ENCODE measurements at places on chromosomes 12 and 14.
A peak's percentile ranks its signal among the peaks of the same experiment; 100 is the strongest.

DNA sequence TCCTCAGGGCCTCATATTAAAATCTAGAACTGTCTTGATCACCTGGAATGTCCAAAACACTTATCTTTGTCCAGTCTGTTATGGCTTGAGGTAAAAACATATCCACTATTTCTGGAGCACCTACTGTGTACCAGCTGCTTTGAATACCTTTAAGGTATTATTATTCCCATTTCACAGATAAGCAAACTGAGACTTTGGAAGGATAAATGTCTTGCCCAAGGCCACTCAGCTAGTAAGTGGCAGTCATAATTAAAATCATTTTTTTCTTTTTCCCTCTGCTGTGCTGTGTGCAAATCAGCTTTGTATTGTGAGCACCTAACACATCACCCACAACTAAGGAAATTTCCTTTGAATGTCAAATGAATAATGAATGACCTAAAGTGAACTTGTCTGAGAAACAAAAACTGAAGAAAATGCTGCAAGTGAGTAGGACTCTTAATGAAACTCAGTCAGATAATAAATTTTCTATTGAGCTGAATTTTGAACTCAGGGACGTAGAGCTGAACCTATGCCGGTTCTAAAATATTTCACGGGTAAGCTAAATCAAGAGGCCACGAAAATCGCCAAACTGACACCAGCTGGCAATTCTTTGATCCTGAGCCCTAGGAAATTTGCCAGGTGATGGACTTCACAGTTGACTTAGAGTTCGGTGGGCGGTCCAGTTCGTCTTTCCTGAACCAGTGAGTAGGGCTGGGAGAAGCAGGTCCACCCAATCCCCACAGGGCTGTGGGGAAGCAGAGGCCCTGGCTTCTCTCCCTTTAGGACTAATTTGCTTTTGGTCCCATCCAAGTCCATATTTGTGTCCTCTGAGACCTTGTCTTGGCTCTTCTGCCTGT lies 159.7 kb upstream of the PWP1 start:
- no peak for DNase-seq

DNA sequence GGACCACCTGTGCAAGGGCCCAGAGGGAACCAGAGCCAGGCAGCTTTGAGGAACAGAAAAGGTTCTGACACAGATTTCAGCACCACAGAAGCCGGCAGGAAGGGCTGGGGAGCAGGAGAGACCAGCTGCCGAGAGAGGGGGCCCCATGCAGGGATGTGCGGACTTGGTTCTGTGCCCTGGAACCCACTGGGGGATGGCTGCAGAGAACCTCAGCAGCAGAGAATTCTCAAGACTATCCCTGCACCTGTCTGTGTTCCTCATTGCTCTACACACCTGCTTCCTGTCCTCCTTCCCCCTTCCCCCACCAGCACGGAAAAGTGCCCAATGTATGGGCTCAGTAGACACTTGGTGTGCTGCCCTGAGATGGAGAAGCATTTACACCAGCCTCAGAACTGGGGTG lies 3.2 kb downstream of the SERPINA9 start:
- no peak for DNase-seq

- DNase-seq: no peak
These were observed 155.5 kb downstream of the ZFP36L1 start for GRCh38 chr14:68637106-68638021.

DNA sequence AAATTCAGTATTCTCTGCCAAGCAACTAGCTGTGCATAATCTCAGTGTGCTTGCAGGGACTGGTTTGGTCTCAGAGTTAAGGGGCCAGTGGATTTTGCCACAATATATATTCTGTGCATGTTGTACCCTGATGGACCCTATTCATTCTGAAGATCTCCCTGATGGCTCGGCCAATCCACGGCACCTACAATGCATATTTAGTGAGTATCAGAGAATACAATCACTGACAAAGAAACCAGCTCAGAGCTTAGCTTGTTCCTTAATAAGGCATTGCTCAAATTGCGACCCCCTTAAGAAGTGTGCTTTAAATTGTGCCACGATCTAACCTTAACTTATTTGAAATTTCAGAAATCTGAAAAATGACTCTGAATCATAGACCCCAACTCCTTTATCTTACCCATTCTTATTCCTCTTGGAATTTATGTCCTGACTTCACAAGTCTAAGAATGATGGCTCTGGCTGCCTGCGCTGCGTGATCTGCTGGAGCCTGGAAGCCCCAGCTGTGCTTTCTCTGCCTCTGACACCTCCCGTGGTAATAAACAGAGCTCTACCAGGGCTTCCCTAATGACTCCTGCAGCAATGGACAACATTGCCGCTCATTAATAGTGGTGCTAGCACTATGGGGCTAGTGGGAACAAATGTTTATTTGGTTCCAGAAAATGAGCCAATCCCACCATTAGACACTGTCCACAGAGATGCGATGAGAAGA lies 9.0 kb upstream of the DCAF4 start:
- DNase-seq: no peak

DNA sequence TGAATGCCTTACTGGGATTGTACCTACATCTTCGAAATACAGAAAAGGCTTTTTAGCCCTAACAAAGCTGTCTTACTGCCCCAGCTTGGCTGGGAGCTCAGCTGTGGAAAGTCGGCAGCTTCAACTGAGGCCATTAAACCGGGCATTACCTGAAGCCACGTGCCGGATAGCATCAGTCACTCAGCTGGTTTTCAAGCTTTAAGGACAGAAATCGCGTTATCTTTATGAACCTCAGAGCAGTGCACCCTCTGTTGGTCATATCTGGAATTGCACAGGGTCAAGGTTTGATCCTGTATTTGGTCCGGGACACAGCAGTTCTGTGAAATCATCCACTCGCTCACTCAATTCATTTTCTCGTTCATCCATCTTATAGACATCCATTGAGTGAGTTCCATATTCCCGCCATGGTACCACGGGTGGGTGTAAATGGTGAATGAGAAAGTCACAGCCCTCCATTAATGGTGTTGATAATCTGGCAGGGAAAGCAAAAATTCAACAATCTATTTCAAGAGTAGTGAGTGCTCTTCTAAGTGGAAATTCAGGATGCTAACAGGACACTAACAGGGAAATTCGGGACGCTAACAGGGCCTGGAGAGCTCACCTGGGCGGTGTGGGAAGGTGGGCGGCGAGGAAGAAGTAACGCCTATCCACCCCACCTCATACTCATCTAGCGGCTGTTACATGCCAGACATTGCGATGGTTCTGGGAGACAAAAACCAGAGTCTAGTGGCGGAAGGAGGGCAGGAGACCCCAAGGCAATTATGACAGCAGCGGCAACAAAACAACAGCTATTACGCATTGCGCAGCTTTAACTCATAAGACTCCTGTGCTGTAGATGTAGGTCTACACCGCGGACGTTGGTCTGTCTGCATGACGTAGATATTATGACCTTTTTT lies 60.6 kb upstream of the TCL1A start:
- DNase-seq: peak; percentile 8

DNA sequence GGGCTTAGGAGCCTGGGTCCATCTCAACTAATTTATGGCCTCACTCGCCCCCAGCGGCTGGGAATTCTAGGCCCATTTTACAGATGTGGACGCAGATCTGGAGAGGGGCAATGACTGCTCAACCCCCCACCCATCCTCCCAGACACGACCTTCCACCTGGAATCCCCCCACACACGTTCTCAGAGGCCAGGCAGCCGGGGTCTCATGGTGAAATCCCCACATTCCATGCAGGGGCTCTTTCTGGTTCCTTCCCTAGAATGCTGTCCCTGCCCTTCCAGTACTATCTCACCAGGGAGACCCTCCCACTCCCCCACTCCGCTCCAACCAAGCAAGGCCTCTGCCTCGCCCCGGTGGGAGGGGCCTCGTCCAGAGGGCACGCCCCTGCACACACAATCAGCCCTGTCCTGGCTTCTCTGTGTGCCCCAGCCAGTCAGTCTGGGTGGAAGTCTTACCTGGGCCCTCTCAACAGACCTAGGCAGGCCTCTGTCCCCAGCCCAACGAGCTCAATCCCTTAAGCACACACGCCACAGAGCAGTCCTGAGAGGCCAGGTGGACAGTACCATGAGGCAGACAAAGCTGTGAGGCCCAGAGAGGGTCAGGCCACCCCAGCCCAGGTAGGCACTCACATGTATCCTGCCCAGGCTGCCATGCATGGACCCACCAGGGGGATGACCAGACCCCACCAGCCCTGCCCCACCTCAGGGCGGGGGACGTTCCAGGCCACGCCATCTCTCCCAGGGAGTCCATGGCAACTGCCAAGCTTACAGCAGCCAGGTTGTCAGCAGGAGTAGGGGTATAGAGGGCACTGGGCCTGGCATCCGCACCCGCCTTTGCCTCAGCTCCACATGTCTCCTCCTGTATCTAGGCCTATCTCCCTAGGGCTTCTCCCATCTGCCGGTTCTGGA lies 1.3 kb upstream of the ANKRD9 start:
- no peak for DNase-seq

DNA sequence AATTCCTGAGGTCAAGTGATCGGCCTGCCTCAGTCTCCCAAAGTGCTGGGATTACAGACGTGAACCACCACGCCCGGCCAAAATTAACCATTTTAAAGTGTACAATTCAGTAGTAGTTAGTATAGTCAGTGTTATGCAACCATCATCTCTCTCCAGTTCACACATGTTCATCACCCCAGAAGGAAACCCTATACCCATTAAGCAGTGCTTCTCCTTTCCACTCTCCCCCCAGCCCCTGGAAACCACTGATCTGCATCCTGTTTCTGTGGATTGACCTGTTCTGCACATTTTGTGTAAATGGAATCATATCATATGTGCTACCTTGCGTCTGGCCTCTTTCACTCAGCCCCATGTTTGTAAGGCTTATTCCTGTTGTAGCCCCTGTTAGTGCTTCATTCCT lies 52.2 kb downstream of the PHETA1 start:
- no peak for DNase-seq

DNA sequence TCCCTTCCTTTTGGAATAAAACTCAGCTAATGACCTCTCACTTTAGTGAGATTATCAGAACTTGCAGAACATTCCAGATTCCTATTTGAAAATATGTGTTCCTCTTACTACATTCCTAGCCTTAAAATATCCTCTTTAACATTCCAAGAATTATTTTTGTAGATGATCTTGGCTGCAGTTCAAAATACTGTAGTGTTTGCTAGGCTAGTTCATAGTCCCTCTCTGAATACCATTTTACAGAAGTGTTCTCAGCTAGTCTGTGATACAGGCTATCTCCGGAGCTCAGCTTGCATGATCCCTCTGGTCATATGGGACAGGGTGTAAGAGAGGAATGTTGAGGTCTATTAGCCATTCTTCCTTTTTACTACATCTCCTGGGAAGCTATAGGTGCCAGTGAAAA lies 17.6 kb upstream of the GPR33 start:
- DNase-seq: no peak

- DNase-seq: no peak
These were observed 26.8 kb downstream of the PYGL start for GRCh38 chr14:50917449-50917848.

DNA sequence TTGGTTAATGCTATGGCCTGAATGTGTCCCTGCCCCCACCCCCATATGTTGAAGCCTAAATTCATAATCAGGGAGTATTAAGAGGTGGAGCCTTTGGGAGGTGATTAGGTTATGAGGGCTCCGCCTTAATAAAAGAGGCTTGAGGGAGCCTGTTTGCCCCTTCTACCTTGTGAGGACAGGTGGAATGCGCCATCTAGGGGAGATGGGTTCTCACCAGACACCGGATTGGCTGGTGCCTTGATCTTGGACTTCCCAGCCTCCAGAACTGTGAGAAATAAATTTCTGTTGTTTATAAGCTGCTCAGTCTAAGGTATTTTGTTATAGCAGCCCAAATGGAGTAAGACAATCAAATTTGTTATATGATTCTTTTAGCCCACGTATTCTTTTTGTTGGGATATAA lies 148.3 kb downstream of the PTCSC3 start:
- no peak for DNase-seq

DNA sequence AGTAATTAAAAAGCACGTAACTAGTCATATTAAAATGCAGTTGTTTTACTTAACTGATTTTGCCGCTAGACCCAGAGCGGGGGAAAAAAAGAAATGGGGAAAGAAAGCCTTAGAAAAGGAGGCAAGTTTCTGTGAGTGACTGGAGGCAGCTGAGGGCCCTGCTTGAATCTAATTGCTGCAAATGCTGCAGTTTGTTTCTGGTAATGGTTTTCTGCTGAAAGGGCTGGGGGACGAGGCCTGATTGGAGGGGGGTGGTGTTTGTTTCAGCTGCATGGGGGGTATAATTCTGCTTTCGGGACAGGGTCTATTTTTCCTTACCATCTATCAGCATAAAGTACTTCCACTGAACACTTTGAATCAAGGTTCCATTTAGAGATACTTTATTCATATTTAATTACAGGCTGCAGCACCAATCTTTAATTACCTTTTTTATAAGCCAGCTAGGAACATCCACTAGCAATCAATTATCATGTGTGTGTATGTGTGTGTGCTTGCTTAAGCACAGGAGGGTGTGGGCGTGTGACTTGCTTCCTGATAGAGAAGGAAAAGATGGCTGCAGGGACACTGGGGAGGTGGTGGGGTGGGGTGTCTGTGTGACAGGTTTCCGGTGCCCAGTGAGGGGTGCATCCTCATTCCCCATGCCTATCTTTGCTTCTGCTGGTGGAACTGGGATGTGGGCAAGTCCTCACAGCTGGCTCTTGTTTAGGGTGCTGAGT lies 83.4 kb downstream of the ADCK1 start:
- DNase-seq: no peak

GRCh38 chr12:123449856-123450255 lies 8.1 kb upstream of the SNRNP35 start:
- DNase-seq: no peak

DNA sequence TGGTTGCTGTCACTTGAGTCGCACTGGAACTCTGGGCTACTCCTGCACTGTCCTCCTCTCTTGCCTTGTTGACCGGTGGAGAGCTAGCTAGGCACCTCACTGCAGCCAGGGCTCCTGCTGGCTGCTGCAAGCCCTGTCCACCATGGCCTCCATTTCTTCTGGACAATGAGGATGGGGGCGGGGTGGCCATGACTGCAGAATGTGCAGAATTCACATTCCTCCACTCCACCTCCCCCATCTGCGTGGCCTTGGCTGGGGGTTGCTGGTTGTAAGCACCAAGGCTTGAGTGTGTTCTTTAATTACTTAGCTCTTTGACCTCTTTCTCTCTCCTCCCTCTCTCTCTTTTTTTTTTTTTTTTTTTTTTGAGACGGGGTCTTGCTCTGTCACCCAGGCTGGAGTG lies 248.5 kb downstream of the PCNX1 start:
- no peak for DNase-seq

DNA sequence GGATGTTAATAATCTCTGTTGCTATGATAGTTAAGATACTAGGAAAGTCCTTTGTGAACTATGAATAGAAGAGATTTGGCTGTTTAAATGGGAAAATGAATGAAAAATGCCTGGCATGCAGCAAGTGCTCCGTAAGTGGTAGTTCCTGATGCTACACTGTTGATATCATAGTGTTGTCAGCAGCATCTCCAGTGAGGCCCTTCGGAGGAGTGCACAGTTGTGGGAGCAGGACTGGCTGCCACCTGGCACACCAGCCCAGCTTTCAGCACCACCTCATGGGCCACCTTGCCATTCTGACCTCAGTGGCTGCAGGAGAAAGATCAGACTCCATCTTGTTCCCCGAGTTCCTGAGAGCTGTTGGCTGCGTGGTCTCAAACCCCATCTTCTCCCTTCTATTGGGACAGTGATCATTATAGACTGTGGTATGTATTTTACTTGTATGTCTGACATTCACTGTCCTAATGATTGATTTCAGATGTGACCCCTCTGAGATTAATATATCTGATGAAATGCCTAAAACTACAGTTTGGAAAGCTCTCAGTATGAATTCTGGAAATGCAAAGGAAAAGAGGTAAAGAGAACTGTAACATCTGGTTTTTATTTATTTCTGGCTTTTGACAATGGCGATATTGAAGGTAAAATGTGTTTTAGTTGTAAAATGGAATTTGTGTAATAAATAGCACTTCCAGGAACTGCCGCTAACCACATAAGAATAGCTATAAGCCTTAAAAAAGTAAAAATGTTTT lies 80.9 kb downstream of the SLC4A8 start:
- DNase-seq: no peak
